AG04449 (cell line): ENCODE measurements at places on chromosomes 1 and 21.

DNA sequence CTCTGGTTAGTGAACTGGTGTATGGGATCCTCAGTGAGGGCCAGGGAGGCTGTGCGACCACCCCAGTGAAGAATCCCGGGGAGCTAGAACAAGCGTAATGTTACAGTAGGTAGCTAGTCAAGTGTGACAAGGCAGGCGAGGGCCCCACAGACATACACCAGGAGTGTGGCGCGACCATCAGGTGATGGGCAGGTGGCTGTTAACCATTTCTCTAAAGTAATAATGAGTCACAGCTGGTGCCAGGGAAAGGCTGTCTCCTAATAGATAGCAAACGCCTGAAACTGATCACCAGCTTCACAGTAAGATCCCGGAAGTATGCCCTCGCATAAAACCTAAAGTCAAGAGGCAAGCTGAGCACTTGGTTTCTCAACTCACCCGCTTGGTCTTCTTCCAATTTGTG lies 40.5 kb upstream of the TARBP1 start:
- no peak for DNase-seq

DNA sequence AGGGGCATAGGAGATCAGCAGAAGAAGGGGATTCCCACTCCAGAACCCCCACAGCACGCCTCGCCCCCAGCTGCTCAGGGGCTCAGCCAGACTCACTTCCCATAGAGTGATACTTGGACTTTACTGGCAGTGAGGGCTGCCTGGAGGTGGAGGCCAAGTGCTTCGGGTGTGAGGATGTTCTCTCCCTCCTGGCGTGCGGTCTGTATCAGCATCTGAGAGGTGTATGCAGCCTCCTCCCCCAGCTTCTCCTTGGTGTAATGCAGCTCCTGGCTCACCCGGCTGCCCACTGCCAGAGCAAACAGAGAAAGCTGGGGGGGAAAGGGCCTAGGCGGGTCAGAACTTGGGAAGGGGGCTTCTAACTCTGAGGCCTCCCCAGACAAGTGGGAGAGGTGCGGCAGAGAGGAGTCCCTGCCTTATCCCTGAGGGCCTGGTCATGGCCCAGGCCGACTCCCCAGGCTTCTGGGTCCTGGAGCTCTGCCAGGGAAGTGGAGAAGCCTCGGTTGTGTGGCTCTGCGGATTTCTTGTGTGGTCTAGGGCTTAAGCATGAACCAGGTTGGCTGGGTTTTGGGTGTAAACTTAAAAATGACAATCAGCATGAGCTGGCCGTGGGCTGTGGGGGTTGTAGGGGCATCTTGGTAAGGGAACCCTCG lies 10.9 kb downstream of the PTCH2 start:
- no peak for DNase-seq

DNA sequence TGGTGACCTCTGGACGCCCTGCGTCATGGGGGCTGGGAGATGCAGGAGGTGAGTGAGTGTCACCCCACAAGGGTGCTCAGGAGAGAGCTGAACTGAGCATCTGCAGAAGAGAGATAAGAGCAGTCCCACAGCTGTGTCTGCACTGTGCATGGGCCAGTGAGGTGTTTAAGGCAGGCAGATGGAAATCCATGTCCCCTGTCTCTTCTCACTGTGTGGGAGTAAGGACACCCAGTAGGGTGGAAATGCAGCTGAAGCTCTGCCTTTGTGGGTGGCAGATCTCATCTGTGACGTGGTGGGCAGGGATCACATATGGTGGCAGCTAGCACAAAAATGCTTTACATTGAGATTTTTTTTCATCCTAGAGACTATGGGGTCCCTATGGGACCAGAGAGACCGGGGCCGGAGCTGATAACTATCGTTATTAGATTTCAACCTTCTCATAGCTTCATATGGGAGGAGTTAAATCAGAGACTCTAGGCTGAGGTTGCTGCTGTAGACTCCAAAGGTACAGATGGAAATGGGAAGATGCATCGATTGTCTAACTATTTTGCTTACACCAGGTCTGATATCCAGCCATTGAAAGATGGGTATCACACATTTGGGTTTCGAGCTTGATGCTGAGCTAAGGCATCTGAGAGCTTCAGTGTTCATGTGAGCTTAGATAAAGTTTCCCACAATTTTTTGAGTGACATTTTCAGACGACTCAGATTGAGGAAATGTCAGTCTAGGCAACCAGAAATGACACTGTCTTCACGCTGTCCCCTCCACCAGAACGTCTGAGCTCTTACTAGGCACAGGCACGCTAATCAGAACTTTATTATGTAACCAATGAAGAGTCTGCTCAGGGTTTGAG lies 65.3 kb upstream of the PSEN2 start:
- DNase-seq = no peak

GRCh38 chr1:222948079-222948478 lies 133.2 kb downstream of the DISP1 start:
- DNase-seq = no peak

DNA sequence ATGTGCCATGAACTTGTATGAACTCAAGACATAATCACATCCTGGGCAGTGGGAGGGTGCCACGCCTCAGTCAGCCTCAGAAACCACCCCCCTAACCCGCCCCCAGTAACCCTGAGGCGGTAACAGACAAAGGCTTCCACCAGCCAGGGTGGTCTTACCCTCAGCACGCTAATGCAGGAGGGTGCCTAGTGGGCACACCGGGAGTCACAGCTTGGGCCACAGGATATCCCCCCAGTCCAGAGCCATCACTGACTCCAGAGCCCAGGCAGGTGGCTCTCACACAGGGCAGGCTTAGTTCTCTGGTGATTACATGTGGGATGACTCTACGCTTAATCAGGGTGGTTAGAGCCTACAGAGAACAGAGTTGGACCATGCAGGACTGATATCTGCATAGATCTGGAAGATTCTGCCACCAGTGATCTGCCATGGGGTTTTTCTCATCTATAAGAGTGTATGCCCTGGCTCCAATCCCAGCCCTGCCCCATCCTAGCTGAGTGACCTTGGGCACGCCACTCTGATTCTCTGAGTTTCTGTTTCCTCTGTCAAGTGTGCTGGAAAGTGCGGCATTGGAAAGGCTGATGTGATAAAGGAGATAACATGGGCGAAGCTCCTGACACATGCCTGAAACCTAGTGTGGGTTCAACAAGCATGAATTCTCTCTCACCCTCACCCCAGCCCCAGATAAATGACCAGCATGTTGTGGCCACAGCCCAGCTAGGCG lies 27.3 kb downstream of the OPTC start:
- DNase-seq = no peak

DNA sequence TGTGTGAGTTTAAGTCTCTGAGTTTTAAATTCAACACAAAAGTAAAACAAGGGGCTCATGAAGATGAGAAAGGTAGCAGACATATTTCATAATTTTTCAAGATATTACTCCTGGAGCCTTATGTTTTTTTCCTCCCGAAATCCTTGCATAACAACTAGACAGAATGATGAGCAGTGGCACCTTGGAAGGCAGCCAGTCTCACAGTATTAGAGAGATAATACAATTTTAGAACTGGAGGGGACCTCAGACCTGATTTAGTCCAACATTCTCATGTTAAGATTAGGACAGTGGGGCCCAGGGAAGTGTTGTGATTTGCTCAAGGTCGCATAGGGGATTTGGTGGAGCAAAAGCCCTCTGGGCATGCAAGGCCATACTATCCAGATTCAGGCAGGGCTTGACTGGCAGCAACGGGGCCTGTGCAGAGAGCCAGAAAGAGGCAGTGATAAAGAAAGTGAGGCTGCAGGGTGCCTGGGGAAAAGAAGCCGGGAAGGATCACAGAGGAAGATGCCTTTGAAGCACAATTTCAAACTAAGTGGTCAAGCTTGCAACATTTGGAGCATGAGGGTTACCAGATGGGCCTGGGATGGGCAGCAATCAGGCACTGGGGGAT lies 31.4 kb upstream of the BCL9 start:
- DNase-seq = no peak
